ENCODE measurements at places on chromosomes 2 and 18.

DNA sequence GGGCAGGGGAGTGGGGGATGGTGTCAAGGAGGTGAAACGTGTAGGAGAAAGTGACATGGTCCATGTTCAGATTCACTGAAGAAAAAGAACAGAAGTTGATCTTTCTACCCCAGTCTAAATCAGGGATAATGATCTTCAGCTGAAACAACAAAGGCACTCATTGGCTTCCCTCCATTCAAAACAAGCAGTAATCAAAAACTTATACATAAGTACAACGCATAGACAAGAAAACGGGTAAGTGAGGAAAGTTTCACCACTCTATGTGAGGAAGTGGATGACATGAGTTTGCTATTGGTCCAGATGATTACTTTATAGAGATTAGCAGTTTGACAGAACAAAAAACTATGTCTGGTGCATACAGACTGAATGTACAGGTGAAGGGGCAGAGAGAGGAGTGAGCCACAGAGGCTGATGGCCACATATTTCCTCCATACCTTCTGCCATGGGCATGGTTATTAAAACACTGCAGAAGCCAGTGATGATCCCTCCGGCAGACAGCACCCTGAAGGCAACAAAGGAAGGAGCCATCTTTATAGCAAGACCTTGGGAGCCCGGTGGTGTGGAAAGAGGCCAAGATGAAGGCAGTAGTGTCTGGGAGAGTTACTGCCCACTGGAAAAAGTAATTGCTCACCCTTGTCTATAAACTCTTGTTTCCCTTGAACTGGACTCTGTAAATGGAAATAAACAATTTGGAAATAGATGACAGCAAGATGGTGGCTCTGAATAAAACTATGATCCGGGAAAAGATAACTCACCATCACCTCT is 57.7 kb downstream of the SLC25A12 start:
- DNase-seq, result no peak

DNA sequence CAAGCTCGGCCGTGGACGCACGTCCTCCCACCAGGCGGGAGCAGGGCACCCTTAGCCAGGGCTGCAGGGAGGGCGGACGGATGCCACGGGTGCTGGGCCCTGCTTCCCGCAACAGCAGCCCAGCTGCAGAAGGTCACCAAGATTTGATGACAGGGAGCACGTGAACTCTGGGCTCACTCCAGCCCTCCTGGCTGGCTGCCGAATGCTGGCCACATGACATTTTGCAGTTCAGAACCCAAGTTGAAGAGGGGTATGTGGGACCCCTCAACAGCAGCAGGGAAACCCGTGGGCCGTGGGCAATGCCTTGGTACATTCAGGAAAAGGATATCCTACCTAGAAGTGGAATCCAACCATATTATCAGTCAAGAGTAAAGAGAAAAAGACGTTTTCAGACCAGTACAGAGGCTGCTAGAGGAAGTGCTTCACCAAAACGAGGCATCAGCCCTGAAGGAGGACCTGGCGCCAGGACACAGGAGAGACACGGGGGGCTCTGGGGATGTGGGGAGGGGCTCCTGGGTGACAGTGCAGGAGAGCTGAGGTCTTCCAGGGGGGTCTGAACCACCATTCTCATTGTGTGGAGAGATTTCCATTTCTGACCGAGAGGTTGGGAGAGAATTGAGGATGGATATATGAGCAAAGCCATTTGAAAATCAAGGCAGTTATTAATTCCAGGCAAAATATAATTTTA is 107.4 kb upstream of the CTDP1 start:
- no peak for DNase-seq

GRCh38 chr2:205752296-205752820 is 70.1 kb downstream of the NRP2 start:
- no peak for DNase-seq

DNA sequence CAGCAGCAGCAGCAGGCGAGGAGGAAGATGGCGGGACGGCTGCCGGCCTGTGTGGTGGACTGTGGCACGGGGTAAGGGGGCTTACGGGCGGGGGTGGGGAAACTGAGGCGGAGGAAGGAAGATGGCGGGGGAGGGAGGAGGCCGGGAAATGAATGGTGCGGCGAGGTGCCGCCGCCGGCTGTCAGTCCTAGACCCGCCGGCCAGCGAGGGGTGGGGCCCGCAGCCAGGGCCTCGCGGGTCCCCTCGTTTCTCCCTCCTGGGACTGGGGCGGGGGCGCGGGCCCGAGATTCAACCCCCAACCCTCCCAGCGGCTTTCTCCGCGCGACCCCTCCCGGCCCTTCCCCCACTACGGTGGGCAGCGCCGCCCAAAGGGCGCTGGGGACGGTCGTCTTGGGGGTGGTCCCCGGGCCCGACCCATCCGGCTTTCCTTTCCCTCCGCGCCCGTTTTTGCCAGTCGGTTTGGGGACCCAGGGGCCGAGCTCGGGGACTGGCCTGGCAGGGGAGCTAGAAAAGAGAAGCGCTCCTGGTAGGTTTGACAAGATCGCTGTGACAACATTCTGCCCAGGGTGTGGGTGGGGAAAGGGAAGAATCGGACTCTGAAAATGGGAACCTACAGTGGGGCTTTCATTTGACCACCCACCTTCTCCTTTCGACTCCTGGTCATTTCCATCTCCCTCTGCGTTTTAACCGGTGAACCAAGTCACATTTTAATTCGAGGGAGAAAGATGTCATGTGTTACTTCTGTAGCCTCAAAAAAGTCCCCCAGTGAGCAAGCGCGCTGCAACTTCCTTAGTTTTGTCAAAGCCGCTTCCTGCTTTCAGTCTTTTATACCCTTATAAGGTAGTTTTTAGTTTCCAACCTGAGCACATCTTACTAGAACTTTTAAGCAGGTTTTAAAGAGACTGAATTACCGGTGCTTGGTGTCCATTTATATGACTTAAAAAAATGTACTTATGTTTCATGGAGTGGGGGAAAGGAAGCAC is 655 bp downstream of the ACTR3 start:
- no peak for DNase-seq

DNA sequence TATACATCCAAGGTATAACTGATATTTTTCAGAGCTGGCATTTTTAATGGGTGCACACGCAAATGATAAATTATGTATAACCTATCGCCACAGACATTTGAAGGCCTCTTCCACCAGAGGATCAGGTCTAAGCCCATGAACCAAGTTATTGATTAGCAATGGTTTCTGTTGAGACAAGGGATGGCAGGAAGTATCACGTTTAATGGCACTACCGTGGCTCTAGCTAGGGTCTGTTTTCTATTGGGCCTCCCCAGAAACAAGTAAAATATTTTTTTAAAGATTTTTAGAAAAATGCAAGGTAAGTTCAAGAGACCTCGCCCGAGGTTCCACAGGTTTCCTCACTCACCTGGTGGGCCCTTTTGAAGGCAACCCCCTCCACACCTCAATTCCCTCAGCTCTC is 667 bp downstream of the GFPT1 start:
- no peak for DNase-seq

- DNase-seq, result no peak
These were observed 102.8 kb upstream of the PPP1CB start for GRCh38 chr2:28648671-28649395.

DNA sequence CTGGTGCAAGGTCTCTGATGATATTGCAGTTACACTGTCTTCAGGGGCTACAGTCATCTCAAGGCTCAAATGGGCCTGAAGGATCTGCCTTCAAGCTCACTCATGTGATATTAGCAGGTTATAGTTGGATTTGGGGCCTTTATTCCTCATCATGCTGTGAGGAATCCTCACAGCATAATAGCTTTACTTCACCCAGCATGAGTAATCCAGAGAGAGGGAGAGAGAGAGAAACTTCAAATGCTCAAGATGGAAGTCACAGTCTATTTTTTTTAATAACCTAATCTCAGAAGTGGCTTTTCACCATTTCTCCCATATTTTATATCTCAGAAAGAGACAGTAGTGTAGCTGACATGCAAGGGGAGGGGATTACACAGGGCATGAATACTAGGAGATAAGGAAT is 658.7 kb downstream of the EPHA4 start:
- no peak for DNase-seq

DNA sequence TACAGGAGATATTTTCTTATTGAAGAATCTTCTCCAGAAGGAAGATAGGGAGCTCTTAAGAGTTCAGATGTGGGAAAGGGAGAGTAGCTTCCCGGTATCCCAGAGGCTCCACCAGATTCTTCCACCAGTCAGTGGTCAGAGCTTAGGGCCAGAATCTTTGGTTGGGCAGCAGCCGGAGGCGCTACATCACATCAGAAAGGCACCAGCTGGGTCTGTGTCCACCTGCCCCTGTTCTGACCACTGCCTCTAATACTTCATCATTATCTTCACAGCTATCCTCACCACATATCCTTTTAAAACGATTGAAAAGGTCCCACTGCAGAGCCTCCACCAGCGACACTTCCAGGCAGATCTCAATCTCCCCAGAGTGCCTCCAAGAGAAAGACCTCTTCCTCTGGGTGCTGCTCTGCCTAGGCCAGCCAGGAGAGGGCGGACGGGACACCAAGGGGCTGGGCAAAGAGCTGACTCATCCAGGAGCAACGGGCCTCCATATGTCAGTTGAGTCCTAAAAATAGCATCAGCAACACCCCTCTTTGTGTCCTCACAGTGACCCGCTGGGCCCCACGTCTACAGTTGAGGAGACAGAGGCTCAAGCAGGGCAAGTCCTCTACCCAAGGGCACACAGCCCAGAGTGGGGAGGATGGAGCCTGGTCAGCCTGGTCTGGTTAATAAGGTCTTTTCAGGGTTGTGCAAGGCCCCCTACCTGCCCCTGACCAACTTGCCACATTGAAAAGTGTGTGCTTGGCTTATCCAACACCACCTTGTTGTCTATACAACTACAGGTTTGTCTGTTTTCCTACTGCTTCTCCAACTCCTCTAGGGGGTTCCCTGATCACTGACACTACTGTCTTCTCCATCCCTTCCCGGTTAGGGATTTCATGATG is 81.2 kb downstream of the ADD2 start:
- DNase-seq, result no peak
